ENCODE measurements at places on chromosomes 7 and 10. TPM values are rescaled to one million over a fixed set of nuclear protein-coding genes. Genes with fewer than 3 reads are reported as not detected.

SLC29A3 gene
- 2.0 TPM for total RNA-seq

TAS2R41 gene
- total RNA-seq = not detected

- peak; percentile 74 for DNase-seq
Measured at GRCh38 chr7:131692131-131692960, 135.9 kb upstream of the PODXL start.

- no peak for DNase-seq
Measured at GRCh38 chr7:96287132-96287531, 34.8 kb downstream of the SLC25A13 start.

DNA sequence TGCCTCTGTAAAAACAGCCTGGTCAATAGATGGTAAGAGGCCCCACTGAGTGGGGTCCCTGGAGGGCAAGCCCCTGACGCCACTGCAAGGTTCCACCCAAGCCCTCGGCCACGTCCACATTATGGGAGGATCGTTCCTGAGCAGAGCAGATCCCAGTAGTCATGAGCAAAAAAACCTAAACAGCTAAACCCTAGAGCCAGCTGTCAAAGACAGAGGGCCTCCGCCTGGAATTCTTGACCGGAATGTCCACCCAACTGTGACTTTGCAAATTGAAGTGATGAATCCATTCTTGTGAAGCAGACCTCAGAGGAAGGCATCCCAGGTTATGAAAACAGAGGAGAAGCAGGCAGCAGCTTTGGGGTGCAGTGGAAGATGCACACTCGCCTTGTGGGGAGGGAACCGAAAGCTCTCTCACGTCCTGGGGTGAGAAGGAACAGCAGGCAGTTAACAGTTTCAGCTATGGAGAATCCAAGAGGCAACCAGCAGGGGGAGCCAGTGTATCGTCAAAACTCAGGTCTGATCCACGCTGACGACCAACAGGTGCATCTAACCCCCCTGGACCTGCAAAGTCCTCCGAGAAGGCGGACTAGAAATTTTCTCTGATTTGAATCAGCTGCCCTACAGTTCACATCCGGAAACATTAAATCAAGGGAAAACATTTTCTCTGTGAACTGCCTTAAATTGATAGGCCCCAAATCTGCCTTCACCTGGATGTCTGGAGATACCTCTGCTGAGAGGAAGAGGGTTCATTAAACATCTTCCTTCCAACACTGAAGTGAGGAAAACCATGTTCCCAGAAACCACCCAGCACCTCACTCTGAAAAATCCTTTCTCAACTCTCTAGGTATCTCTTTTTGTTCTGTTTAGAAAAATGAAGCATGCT is 139.1 kb upstream of the PFKP start:
- DNase-seq = peak; percentile 79

SPDYE6 gene
- total RNA-seq = not detected

GRCh38 chr7:8105449-8106095 is 137.0 kb downstream of the GLCCI1 start:
- DNase-seq = no peak

DNA sequence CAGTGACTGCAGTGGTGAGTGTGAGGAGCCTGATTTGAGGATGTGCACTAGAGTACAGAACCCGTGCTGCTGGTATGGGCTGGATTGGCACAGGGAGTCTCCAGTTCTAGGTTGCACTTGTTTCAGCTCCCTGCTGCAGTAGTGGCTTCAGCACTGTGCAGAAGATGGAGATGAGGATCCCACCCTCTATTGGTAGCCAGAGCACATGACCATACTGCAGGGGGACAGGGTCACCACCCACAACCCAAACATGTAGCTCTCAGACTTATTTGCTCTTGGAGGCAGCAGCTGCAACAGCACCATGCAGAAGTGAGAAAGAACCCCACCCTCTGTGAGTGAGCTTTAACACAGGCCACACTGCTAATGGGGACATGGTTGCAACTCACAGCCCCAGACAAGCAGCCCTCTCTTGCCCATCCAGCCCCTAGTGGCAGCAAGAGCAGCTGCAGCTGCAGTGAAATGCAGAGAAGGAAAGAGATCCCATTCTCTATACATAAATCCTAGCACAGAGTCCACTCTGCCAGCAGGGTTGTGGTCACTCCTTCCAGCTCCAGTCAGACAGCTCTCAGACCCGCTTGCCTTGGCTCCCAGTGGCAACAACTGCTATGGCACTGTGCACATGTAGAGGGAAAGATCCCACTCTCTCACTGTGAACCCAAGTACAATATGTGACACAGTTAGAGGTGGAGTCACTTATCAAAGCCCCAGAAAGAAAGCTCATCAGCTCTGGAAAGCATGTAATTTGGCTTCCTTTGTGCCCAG is 51.4 kb upstream of the SCIN start:
- no peak for DNase-seq

- DNase-seq = no peak
Measured at GRCh38 chr7:4139656-4140625, 542.2 kb upstream of the FOXK1 start.

CTNNA3 gene
- total RNA-seq = 0.30 TPM

GRCh38 chr10:87849001-87849400 is 14.3 kb downstream of the KLLN start:
- no peak for DNase-seq

LIPA gene
- total RNA-seq = 24.1 TPM

SLC18A3 gene
- total RNA-seq = not detected

DNA sequence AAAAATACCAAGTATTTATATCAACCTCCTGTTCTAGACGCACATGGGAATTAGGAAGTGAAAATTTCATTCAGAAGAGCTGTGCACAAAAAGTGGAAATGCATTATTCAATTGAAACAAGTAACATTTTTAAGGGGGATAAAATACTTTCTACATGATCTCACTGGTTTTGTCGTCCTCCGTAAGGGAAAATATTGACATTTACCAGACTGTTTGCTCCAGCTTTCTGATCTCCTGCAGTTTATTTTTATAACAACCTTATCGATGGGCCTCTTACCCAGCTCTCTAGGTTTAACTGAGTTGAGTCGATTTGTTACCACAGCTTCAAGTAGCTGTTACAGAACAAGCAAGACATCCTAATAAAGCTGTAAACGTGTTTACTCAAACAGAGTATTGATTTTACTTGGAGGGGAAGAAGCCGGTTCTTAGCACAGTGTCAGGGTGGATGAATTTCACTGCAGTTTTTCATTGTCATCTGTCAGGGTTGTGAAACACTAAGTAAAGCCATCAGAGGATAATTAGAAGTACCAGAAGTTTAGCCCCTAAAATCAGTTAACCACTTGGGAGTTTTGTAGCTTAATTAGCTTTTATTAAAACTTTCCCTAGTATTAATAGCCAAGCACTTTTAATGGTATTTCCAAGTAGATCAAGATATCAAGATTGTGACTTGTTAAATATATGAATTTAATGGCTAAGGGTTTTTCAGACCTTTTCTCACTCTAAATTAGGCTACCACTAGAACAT is 142.6 kb upstream of the KAT6B start:
- DNase-seq = no peak

DNA sequence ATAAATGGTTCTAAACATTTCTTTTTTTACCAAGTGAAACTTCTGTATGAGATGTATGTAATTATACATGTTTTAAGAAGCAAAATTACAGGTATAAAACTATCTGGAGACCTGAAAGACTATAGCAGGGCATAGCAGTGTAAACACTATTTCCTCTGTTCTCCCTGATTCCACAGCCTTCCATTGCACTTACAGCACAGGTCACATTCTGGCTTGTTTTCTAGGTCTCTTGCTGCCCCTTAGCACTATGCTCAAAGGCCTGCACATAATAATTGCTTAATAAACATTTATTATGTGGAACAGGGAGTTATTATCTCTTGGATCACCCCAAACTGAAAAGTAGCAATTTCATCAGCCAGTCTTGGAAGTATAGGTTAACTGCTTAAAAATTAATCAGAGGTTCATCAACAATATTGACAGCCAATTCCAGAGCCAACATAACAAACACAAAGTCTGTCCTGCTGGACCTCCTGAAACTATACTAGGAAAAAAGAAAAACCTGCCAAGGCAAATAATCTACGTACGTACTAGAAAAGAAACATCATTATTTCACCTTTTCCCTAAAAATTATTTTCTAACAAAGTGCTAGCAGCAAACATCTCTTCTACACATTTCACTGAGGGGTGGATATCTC is 43.2 kb downstream of the PANK1 start:
- no peak for DNase-seq

- DNase-seq = no peak
Measured at GRCh38 chr10:106254071-106254470, 910.4 kb downstream of the SORCS1 start.

DNA sequence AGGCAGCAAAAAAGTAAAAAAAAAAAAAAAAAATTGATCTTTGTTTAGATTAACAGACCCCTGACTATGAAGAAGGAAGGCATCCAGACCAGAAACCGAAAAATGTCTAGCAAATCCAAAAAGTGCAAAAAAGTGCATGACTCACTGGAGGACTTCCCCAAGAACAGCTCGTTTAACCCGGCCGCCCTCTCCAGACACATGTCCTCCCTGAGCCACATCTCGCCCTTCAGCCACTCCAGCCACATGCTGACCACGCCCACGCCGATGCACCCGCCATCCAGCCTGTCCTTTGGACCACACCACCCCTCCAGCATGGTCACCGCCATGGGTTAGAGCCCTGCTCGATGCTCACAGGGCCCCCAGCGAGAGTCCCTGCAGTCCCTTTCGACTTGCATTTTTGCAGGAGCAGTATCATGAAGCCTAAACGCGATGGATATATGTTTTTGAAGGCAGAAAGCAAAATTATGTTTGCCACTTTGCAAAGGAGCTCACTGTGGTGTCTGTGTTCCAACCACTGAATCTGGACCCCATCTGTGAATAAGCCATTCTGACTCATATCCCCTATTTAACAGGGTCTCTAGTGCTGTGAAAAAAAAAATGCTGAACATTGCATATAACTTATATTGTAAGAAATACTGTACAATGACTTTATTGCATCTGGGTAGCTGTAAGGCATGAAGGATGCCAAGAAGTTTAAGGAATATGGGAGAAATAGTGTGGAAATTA is 19.4 kb downstream of the GATA3 start:
- DNase-seq = no peak

DUS4L gene
- total RNA-seq = 11.7 TPM

RASA4B gene
- 21.8 TPM for total RNA-seq

- DNase-seq = peak; percentile 39
Measured at GRCh38 chr7:42745357-42746059, 166.4 kb downstream of the C7orf25 start.

Measured in activated naive CD4-positive, alpha-beta T cell treated with anti-CD3 and anti-CD28 coated beads, Interleukin-2, amount 50 U/mL, for 72 hours (primary cell).